OCI-LY7 (cell line): ENCODE measurements at places on chromosomes 7 and 10. TPM values are rescaled to one million over a fixed set of nuclear protein-coding genes. Genes with fewer than 3 reads are reported as not detected.

Gene SEMA4G
- total RNA-seq = 0.17 and 0.21 TPM in 2 replicates

Gene TET1
- total RNA-seq = 3.4 and 3.8 TPM in 2 replicates

Gene HOXA9
- not detected in 2 replicates for total RNA-seq

- DNase-seq = no peak
Measured at GRCh38 chr10:132809232-132810140, 23.5 kb upstream of the NKX6-2 start.

DNA sequence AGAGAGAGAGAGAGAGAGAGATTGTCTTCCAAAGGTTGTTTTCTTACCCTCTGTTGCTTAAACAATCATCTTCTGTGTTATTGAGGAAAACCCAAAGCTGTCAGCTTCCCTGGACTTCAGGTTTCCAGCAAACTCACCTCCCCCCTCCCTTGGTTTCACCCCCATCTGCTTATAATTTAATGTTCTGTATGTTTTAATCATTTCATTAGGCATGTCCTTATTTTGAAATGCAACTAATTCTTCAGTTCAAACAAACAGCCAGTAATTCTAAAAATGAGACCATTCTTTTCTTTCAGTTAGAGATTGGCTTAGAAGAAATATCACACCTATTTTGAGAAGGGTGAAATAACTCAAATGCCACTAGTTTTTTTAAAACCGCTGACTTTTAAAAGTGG, 102.9 kb downstream of the FAM204A start:
- DNase-seq = no peak

DNA sequence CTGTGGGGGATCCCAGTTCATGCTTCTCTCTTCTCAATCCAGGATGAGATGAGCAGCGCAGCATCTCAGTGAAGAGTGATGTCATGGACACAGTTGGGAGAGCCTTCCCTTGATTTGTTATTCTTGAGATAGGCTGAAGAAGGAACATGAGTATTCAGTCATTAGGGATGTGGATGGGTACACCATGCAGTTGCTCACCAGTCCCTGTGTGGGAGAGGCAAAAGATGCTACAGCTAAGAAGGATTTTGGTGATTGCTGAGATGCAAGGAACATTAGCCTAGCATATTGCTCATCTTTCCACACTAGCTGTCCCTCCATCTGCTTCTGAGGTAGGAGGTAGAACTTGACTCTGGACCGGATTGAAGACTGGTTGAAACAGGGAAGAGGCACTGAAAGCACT, 179.6 kb downstream of the GALNT17 start:
- DNase-seq = no peak

DNA sequence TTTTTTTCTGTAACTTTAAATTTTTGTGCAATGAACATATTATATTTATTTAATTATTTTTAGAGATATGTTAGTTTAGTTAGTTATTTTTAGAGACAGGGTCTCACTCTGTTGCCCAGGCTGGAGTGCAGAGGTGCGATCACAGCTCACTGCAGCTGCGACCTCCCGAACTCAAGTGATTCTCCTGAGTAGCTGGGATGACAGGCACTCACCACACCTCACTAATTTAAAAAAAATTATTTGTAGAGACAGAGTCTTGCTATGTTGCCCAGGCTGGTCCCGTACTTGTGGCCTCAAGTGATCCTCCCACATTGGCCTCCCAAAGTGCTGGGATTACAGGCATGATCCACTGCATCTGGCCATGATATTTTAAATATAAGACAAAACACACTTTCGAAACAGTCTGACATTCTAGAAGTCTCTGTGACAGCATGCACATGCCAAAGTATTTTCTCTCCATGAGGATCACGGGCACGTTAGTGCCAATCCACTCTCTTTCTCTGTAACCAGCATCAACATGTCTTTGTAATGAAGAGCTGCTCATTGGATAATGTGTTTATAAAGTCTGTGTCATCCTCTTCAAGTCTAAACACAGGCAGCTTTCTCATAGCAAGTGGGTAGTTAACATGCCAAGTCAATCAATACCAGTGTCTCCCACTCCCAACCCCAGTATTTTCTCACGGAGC, 137.4 kb downstream of the GLI3 start:
- no peak for DNase-seq

DNA sequence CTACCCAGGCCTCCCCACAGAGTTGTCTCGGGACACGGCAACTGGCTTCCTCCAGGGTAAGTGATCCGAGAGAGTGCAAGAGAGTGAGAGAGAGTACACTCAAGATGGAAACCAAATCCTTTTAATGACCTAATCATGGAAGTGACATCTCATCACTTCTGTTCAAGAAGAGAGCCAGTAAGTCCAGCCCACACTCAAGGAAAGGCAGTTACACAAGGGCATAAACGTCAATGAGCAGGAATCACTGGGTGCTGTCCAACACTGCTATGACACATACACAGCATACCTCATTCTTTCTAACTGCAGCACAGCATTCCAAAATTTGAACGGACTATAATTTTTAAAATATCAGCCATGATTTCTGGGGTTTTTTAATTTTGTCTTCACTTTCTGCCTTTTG, 29.3 kb upstream of the OSBPL3 start:
- no peak for DNase-seq

DNA sequence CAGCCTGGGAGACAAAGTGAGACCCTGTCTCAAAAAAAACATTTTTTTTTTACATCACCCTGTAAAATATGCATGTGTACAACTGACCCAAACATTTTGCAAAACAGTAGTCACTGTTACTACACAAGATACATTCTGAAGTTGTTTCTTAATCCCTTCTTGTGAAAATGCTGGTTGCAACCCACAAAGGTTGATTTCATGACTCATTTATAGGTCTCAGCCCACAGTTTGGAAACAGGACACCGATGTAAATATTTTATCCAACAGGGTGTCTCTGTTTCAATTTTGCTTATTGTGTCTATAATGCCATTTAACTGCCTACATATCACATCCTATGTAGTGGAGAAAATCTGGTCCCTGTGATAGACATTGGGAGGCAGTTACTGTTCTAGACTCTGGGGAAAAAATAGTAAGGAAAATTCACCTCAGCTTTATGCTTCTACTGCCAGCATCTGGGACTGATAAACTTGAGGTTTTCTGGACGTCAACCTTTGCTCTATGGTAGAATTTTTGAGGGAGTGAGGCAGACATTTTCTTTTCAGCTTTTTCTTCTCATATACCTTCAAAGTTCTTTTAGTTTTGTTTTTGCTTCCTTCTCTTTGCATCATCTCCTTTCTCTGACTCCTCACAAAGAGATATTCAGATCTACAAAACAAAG, 1.6 kb upstream of the RAB19 start:
- no peak for DNase-seq

DNA sequence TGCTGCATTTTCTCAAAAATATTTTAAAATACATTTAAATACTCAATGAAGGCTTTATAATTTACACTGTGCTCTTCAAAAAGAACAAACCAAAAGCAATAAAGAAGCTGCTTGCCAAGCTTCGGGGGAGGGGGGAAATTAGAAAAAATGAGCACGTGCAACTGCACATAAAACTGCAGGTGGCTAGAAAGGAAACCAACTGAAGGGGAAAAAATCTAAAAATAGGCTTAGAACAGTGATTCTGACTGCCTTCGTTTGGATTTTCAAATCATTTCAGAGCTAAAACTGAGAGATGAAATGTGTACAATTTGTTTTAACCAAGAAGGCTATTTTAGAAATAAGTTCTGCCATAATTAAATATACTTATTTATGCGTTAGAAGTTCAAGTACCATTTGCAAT, 61.4 kb downstream of the ABI1 start:
- DNase-seq = peak; percentile 97

DNA sequence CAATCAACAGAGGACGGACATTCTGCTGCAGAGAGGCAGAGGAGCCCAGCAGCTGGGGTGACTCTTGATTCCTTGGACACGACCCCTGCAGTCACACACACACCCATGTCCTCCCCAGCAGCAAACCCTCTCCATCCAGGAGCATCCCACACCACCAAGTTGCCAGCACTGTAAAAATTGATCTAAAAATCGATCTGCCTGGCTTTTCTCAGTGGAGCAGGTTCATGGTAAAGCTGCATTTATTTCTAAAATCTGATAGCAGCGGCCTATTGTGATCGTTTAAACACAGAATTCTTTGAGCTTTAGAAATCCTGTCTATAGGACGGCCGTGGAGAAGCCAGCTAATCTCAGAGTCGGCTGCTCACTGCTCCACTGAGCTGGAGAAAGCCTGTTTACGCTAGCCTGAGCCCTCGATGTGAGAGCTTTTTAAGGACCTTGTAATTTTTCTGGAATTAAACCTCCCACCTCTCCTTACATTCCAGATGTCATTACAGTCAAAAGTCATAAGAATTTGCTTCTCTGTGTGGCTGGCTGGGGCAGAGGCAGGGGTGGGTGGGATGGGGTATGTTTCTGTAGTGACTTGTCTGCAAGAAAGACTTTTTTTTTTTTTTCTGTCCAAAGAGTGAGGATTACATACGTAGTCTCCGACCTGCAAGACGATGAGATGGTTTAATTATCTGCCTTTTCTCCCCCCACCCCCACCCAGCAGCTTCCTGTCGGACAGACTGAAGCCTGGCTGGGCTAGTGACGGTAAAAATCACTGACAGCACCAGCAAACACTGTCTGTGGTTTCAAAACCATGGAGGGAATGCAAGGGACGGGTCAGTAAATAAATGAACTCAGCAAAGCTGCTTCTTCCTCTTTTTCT, 31.6 kb downstream of the TRIM8 start:
- no peak for DNase-seq

DNA sequence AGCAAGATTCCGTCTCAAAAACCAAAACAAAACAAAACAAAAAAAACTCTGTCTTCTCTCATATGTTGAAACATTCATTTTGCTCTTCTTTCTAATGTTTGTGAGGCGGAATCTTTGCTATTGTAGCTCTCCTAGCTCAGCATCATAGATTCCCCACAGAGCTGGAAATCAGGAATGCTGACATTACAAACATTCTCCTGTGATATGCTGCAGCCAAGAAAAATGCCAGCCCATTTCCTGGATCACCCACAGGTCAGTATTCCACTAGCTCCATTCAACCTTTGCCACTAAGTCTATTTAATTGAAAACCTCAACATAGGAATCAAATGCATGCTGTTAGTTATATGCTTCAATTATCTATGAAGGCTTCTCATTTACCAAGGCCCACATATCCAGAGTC, 186.3 kb downstream of the IPMK start:
- DNase-seq = no peak
